Activated CD8-positive, alpha-beta T cell treated with anti-CD3 and anti-CD28 coated beads for 36 hours (primary cell): ENCODE measurements at places on chromosomes 3 and 15. TPM values are rescaled to one million over a fixed set of nuclear protein-coding genes. Genes with fewer than 3 reads are reported as not detected.

DNA sequence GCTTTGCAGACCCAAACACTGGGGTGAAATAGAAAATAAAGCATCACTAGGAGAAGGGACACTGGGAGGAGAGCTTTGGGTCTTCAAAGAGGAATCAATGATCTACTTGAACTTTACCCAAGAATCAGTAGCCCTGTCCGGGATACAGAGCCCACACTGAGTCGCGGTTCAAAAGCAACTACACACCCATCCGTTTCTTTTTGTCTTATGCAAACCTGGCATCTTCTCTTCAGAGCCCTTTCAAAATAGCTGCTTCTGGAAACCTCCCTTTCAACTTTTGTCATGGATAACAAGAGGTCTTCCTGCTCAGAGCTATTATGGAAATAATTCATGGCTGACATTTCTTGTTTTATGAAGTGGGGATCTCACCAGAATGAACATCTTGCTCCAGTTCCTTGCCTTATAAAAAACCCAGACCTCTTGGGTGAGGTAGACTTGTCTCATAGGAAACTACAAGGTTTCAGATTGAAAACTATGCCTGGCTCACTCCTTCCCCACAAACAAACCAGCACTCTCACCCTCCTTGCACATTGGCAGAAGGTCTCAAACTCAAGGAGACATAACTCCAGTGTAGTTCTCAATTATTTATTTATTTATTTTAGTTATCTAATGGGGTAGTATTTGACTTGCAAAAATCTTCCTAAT is 115.1 kb upstream of the ARHGEF3 start:
- peak overlapping the region; percentile 82 for H3K4me3 ChIP-seq
- H3K27me3 ChIP-seq, result no peaks in the 10 kb centered on the region
- H3K4me1 ChIP-seq, result peaks cover 67% of the 10 kb centered on the region
- DNase-seq, result peak; percentile 41
- H3K36me3 ChIP-seq, result peaks cover 6% of the 10 kb centered on the region
- H3K27ac ChIP-seq, result peak overlapping the region; percentile 91

- no peaks in the 10 kb centered on the region for H3K4me1 ChIP-seq
- H3K27me3 ChIP-seq, result peaks cover 3% of the 10 kb centered on the region
- H3K36me3 ChIP-seq, result no peaks in the 10 kb centered on the region
- H3K27ac ChIP-seq, result no peak overlapping the region
- H3K4me3 ChIP-seq, result no peak overlapping the region
- DNase-seq, result peak; percentile 3
Observed at GRCh38 chr15:25508369-25509002, 69.7 kb upstream of the UBE3A start.

DNA sequence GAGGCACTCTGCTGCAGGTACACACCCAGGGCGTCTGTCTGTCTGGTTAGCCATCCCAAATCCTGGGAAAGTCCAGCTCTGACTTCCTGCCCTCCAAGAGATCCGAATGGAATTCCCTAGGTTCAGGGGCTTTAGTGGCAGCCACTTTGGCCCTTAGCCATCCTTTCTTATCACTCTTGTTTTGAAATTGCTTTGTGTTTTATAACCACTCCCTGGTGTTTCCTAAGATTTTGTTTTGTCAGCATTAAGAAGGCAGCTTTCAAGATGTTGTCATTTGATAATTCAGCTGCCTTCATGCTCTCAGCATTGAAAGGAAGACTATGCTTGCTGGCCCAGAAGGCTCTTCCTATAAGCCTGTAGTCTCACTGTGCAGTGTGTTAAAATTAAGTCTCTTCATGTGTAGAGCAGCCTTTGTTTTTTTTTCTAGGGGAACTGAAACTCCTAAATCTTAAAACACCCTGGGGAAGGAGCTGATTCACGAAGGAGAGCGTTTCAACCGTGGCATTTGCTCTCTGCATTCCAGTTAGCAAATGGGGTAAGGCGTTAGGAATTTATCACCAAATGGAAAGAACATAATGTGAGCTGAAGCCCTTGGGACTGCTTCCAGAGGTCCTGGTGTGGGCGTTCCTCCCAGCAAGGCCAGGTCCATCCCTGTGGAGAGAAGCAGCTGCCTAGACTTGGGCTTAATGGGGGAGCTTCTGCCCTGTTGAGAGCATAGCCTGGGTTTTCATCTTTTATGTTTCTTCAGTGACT is 14.2 kb upstream of the CLEC3B start:
- H3K27me3 ChIP-seq, result no peaks in the 10 kb centered on the region
- H3K4me1 ChIP-seq, result peaks cover 3% of the 10 kb centered on the region
- H3K27ac ChIP-seq, result no peak overlapping the region
- H3K4me3 ChIP-seq, result no peak overlapping the region
- peaks cover 32% of the 10 kb centered on the region for H3K36me3 ChIP-seq
- DNase-seq, result no peak

DNA sequence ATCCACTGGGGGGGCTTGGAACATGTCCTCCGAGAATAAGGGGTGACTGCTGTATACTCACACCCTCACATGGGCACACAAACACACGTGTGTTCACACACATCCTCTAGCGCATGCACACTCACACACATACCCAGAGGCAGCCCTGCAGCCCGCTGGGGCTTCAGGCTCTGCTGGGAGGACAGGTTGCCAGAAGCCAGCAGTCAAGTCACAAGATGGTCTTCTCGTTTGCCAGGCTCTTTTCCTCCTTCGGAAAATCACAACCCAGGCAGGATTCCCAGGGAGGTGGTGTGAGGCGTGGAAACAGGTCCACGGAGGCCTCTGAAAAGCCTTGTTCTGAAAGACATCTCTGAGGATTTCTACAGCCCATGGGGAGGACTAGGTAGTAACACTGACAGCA is 26.8 kb downstream of the MEGF11 start:
- H3K36me3 ChIP-seq, result no peaks in the 10 kb centered on the region
- no peaks in the 10 kb centered on the region for H3K27me3 ChIP-seq
- no peaks in the 10 kb centered on the region for H3K4me1 ChIP-seq
- no peak overlapping the region for H3K4me3 ChIP-seq

- H3K36me3 ChIP-seq, result peaks cover 43% of the 10 kb centered on the region
- no peaks in the 10 kb centered on the region for H3K27me3 ChIP-seq
- DNase-seq, result no peak
- H3K4me1 ChIP-seq, result no peaks in the 10 kb centered on the region
- no peak overlapping the region for H3K27ac ChIP-seq
Observed at GRCh38 chr3:122730240-122730639, 49.6 kb downstream of the PARP14 start.

- H3K4me1 ChIP-seq, result peaks cover 55% of the 10 kb centered on the region
- no peak overlapping the region for H3K27ac ChIP-seq
Observed at GRCh38 chr3:4514321-4514720, 21.2 kb downstream of the ITPR1 start.

GRCh38 chr15:48940508-48940907 is 23.2 kb downstream of the SHC4 start:
- no peak overlapping the region for H3K4me3 ChIP-seq
- no peaks in the 10 kb centered on the region for H3K36me3 ChIP-seq
- DNase-seq, result peak; percentile 56
- H3K27me3 ChIP-seq, result peaks cover 24% of the 10 kb centered on the region
- peak overlapping the region; percentile 46 for H3K27ac ChIP-seq

GRCh38 chr3:95460274-95460673 is 1354.1 kb upstream of the EPHA6 start:
- DNase-seq, result no peak
- no peaks in the 10 kb centered on the region for H3K36me3 ChIP-seq
- no peaks in the 10 kb centered on the region for H3K27me3 ChIP-seq
- no peaks in the 10 kb centered on the region for H3K4me1 ChIP-seq
- H3K4me3 ChIP-seq, result no peak overlapping the region

- DNase-seq, result no peak
- H3K36me3 ChIP-seq, result no peaks in the 10 kb centered on the region
- H3K27ac ChIP-seq, result no peak overlapping the region
- peaks cover 8% of the 10 kb centered on the region for H3K27me3 ChIP-seq
Observed at GRCh38 chr3:144112036-144112435, 140.4 kb downstream of the DIPK2A start.

- DNase-seq, result no peak
- H3K27me3 ChIP-seq, result no peaks in the 10 kb centered on the region
- H3K36me3 ChIP-seq, result peaks cover 80% of the 10 kb centered on the region
- H3K4me1 ChIP-seq, result peaks cover 21% of the 10 kb centered on the region
Observed at GRCh38 chr3:112350018-112350810, 17.3 kb downstream of the CD200 start.

DNA sequence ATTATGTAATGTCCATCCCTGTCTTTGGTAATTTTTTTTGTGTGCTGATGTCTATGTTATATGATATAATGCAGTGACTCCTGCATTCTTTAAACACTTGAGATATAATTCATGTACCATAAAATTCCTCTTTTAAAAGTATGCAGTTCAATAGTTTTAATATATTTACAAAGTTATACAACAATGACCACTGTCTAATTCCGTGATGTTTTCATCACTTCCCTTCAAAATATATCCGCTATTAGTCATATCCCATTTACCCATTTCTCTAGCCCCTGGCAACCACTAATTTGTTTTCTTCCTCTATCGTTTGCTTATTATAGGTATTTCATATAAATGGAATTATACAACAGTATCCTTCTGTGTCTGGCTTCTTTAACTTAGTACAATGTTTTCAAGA is 64.9 kb upstream of the SUCLG2 start:
- no peaks in the 10 kb centered on the region for H3K27me3 ChIP-seq
- peaks cover 2% of the 10 kb centered on the region for H3K36me3 ChIP-seq
- DNase-seq, result no peak

Gene GOLGA8S
- total RNA-seq, result 0.13 TPM

Gene IL5RA
- not detected for total RNA-seq

Gene EAF1
- total RNA-seq, result 21.8 TPM
